Islet precursor cell (in vitro differentiated cells): ENCODE measurements at places on chromosomes 12 and 14.

DNA sequence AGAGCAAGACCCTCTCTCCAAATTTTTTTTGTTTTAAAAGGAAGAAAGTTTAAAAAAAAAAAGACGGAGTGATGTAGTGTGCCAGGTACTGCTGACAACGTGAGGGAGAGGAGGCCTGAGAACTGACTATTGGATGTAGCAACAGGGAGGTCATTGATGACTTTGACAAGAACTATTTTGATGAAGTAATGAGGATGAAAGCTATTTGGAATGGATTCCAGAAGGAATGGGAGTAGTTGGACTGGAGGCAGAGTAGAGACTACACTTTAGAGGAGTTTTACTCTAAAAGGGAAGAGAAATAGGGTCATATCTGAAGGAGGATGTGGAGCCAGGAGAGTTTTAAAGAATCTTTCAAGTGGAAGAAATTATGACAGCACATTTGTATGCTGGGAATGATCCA lies 27.8 kb upstream of the SLC38A2 start:
- no peak for DNase-seq

GRCh38 chr14:71286126-71286525 lies 378.9 kb downstream of the PCNX1 start:
- no peak for DNase-seq

- no peak for DNase-seq
These were observed 265.5 kb upstream of the GRIP1 start for GRCh38 chr12:66944365-66944764.

DNA sequence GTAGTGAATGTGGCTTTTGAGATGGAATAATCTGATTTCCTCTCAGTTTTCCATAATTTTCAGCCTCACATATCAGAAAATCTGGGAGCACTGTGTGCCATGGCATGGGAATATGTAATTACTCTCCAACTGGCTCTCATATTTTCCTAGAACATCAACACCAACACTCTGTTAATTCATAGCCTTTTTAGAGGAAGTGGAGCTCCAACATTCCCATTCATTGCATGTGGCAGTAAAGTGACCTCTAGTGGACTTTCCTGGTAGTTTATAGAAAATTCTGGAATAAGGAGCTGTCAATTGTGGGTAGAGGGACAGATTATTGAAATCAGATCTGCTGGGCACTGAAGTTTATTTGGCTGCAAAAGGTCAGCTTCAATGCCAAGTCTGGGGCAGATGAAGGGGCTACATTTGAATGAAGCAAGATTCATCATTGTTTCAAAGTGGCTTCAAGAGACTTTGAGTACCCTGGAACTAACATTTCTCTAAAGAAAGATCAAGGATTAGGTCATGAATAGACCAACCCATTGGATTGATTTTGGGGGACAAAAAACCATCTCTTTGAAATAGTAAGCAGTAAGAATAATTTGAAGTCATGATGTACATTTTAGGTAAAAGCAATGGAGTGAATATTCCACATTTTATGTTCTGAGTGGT lies 23.6 kb upstream of the USP44 start:
- no peak for DNase-seq
